ENCODE measurements at places on chromosomes 1 and 21.
A peak's percentile ranks its signal among the peaks of the same experiment; 100 is the strongest.

DNA sequence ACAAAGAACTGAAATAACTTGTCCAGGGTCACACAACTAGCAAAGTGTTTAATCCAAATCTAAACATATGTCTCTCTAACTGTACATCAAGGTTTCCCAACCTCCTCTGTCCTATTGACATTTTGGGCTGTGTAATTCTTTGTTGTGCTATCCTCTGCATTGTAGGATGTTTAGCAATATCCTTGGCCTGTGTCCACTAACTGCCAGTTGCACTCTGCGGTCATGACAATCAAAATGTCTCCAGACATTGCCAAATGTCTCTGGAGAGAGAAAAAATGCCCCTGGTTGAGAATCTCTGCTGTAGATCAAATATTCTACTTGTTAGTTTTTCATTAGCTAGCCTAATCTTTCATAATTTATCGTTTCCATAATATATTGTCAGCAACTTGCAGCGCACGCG lies 353.4 kb upstream of the NEGR1 start:
- peaks cover 12% of the 10 kb centered on the region for H3K4me1 ChIP-seq
- DNase-seq, result no peak
- H3K4me3 ChIP-seq, result no peak overlapping the region
- H3K27ac ChIP-seq, result no peak overlapping the region

DNA sequence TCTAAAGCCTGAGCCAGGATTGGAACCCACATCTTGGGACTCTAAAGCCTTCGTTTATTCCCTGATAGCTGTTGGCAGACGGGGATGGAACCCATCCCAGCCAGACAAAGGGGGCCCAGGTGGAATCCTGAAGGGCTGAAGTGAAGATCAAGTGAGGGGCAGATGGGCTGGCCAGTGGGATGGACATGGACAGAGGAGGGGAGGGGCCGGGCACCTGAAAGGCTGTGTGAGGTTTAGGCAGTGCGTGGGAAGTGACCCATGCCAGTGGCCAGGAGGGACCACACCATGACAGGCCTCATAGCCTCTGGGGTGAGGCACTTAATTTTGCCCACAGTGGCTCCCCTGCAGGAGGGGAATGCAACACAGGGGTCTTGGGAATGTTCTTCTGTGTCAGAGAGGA lies 44.6 kb upstream of the DMRTB1 start:
- H3K4me3 ChIP-seq, result no peak overlapping the region
- DNase-seq, result no peak
- H3K36me3 ChIP-seq, result no peaks in the 10 kb centered on the region
- no peaks in the 10 kb centered on the region for H3K4me1 ChIP-seq
- no peaks in the 10 kb centered on the region for H3K27me3 ChIP-seq

DNA sequence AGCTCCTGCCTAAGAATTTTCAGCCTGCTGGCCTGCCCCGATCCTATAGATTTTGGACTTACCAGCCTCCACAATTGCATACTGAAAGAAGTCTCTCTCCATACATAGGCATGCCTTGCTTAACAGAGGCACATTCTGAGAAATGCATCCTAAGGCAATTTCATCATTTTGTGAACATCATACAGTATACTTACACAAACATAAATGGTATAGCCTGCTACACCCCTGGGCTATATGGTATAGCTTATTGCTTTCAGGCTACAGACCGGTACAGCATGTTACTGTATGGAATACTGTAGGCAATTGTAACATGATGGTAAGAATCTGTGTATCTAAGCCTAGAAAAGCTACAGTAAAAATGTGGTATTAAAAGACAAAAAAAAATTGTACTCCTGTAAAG lies 174.7 kb downstream of the NRIP1 start:
- DNase-seq, result no peak
- no peaks in the 10 kb centered on the region for H3K27me3 ChIP-seq
- H3K27ac ChIP-seq, result no peak overlapping the region
- no peaks in the 10 kb centered on the region for H3K36me3 ChIP-seq
- H3K4me1 ChIP-seq, result no peaks in the 10 kb centered on the region

DNA sequence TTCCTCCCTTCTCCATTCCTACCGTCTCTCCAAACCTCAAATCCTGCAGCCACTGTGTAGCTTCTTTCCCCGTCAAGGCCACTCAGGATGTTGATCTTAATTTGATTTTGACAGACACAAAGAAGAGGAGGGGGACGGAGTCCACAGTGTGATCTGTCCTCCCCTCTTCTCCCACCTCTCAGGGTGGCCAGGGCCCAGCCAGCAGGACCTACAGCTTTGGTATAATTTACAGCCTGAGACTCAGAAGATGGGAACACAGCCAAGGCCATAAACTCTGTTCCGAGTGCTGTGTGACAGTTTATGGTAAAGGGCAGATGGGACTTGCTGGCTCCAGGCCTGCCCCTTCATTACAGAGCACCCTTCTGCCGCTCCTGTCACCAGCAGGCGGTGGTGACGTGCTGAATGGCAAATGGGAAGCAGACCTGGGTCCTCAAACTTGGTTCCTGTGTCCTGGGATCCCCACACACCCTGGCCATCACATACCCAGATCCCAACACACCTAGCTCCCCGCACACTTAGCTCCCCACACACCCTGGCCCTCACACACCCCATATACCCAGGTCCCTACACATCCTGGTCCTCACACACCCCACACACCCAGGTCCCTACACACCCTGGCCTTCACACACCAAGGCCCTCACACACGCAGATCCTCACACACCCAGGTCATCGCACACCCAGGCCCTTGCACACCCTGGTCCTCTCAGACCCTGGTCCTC lies 71.6 kb downstream of the CD2 start:
- H3K27me3 ChIP-seq, result no peaks in the 10 kb centered on the region
- no peak for DNase-seq
- no peak overlapping the region for H3K27ac ChIP-seq
- H3K36me3 ChIP-seq, result no peaks in the 10 kb centered on the region
- no peaks in the 10 kb centered on the region for H3K4me1 ChIP-seq

- H3K4me1 ChIP-seq, result no peaks in the 10 kb centered on the region
- H3K27ac ChIP-seq, result no peak overlapping the region
- no peaks in the 10 kb centered on the region for H3K27me3 ChIP-seq
These were observed 322.1 kb upstream of the TMPRSS15 start for GRCh38 chr21:18725653-18726052.

DNA sequence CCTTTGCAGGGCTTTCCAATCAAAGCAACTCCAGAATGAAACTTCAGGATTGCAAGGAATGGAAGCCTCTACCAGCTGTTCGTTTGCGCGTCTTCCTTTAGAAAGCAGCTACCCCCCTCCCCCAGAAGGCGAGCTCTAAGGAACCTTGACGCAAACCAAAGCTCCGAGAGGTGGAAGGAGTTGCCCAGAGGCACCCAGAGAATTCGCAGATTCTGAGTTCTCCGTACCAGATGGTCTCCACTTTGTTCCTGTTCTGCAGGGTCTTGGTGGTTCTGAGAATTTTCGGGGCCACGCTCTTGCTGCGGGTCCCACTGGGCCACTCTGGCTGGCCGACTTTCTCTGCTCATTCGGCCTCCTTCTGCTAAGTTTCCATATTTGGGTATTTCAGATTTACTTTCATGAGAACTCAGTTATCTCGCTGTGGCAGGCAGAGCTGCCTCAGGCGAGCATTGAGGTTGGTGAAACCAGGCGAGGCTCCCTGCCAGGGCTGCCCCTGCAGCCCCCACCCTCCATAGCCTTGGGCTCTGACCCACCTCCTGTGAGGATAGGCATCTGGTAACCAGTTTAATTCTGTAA lies 801 bp downstream of the TRAF5 start:
- peaks cover 36% of the 10 kb centered on the region for H3K4me1 ChIP-seq
- peak overlapping the region; percentile 82 for H3K4me3 ChIP-seq
- peak overlapping the region; percentile 95 for H3K27ac ChIP-seq
- DNase-seq, result no peak
- H3K36me3 ChIP-seq, result no peaks in the 10 kb centered on the region

GRCh38 chr1:55347866-55348265 lies 132.7 kb upstream of the USP24 start:
- no peaks in the 10 kb centered on the region for H3K36me3 ChIP-seq
- H3K4me1 ChIP-seq, result no peaks in the 10 kb centered on the region
- H3K27ac ChIP-seq, result no peak overlapping the region
- no peak overlapping the region for H3K4me3 ChIP-seq

GRCh38 chr1:50995651-50996050 lies 25.6 kb downstream of the CDKN2C start:
- no peaks in the 10 kb centered on the region for H3K27me3 ChIP-seq
- no peak for DNase-seq
- H3K36me3 ChIP-seq, result no peaks in the 10 kb centered on the region
- H3K4me1 ChIP-seq, result no peaks in the 10 kb centered on the region

- no peaks in the 10 kb centered on the region for H3K4me1 ChIP-seq
- DNase-seq, result no peak
- H3K4me3 ChIP-seq, result no peak overlapping the region
- H3K36me3 ChIP-seq, result peaks cover 19% of the 10 kb centered on the region
These were observed 114.4 kb downstream of the PIK3R3 start for GRCh38 chr1:46017876-46018503.

GRCh38 chr1:245715970-245716369 lies 561.2 kb downstream of the KIF26B start:
- no peaks in the 10 kb centered on the region for H3K27me3 ChIP-seq
- H3K4me3 ChIP-seq, result no peak overlapping the region
- no peaks in the 10 kb centered on the region for H3K4me1 ChIP-seq
- no peaks in the 10 kb centered on the region for H3K36me3 ChIP-seq

- no peak overlapping the region for H3K27ac ChIP-seq
- H3K4me3 ChIP-seq, result no peak overlapping the region
- no peaks in the 10 kb centered on the region for H3K36me3 ChIP-seq
- H3K4me1 ChIP-seq, result no peaks in the 10 kb centered on the region
- no peak for DNase-seq
These were observed 397.3 kb downstream of the LMX1A start for GRCh38 chr1:164958982-164959768.

GRCh38 chr1:225451840-225452515 lies 24.1 kb upstream of the LBR start:
- H3K27me3 ChIP-seq, result no peaks in the 10 kb centered on the region
- H3K4me3 ChIP-seq, result no peak overlapping the region
- DNase-seq, result peak; percentile 57
- H3K36me3 ChIP-seq, result no peaks in the 10 kb centered on the region
- peak overlapping the region; percentile 62 for H3K27ac ChIP-seq
- H3K4me1 ChIP-seq, result peaks cover 27% of the 10 kb centered on the region

GRCh38 chr21:33070998-33071769 lies 1.2 kb downstream of the OLIG1 start:
- no peaks in the 10 kb centered on the region for H3K36me3 ChIP-seq
- H3K4me3 ChIP-seq, result peak overlapping the region; percentile 18
- H3K4me1 ChIP-seq, result peaks cover 20% of the 10 kb centered on the region
- DNase-seq, result no peak
- H3K27ac ChIP-seq, result no peak overlapping the region

- no peaks in the 10 kb centered on the region for H3K36me3 ChIP-seq
- H3K4me3 ChIP-seq, result no peak overlapping the region
- peaks cover 22% of the 10 kb centered on the region for H3K4me1 ChIP-seq
These were observed 3.7 kb downstream of the KCNA2 start for GRCh38 chr1:110602466-110602865.

GRCh38 chr1:111619635-111620440 lies at the start of gene RAP1A:
TSS of gene RAP1A (plus strand) at chr1:111619789. CDS start at chr1:111691361, 71,572 bp downstream.
- peaks cover 42% of the 10 kb centered on the region for H3K4me1 ChIP-seq
- no peaks in the 10 kb centered on the region for H3K36me3 ChIP-seq
- peak; percentile 93 for DNase-seq

DNA sequence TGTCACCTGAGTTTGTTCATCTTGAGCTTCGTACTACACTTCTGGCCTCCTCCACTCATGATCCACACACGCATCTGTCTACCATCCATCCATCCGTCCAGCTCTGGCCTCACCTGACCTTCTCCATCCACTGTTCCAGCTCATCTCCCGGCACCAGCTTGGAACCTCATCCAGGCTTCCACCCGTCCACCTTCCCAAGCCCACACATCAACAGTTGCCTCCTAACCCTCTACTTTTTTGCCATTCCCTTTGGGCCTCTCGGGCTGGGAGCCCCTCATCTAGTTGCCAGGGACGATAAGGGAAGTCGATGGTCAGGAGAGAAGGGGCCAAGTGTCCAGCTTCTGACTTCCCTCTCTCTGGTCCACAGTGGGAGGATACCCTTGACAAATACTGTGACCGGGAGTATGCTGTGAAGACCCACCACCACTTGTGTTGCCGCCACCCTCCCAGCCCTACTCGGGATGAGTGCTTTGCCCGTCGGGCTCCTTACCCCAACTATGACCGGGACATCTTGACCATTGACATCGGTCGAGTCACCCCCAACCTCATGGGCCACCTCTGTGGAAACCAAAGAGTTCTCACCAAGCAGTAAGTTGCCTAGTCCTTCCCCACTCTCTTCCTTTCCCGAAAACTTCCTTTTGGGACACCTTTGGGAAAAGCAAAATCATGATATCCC lies 3.4 kb upstream of the FALEC start:
- H3K36me3 ChIP-seq, result peaks cover 9% of the 10 kb centered on the region
- H3K4me1 ChIP-seq, result peaks cover 34% of the 10 kb centered on the region
- no peak overlapping the region for H3K4me3 ChIP-seq
- no peak for DNase-seq

- H3K27ac ChIP-seq, result no peak overlapping the region
- DNase-seq, result peak; percentile 37
- H3K36me3 ChIP-seq, result peaks cover 41% of the 10 kb centered on the region
- H3K4me3 ChIP-seq, result no peak overlapping the region
- H3K27me3 ChIP-seq, result no peaks in the 10 kb centered on the region
These were observed 23.4 kb downstream of the POFUT2 start for GRCh38 chr21:45264146-45264911.

DNA sequence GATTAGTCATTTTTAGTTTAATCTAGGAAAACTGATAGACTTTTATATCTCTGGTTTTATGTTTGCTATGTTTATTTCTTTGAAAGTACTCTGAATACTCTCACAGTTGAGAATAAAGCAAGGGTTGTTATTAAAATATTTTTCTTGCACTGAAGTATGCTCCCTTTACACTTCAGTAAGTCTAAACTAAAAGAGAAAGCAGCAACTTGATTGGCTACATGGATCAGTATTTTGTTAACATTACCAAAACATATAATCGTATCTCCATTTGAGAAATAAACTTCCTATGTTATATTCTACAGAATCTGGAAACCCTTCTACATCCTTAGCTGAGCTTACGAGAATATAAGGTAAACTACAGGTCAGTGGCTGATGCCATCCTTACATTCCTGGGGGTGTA lies 149.5 kb upstream of the HP1BP3 start:
- no peaks in the 10 kb centered on the region for H3K27me3 ChIP-seq
- H3K27ac ChIP-seq, result no peak overlapping the region
- no peaks in the 10 kb centered on the region for H3K4me1 ChIP-seq
- H3K4me3 ChIP-seq, result no peak overlapping the region

DNA sequence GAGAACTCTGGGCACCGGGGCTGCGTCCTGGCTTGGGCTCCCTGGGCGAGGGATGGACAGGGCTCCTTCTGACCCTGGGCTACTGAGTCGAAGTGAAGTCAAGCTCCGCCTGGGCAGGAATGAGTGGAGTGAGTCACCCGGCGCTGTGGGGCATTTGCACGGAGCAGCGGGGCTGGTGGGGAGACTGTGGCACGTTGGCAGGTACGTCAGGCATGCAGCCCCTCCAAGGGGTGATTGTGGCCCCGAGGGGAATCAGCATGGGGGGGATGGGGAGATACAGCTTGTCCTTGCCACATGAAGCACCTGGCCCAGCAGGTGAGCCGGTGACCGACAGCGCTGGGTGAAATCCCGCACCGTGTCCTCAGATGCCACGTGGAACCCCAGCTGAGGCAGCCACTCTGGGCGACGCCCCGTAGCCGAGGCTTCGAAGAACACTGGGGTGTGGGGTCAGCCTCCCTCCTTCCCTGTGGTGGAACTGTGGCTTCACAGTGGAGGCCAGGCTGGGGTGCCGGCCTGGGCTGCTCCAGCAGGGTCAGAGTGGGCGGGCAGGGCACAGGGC lies 62.3 kb downstream of the COL18A1 start:
- peak overlapping the region; percentile 90 for H3K27ac ChIP-seq
- H3K4me3 ChIP-seq, result no peak overlapping the region
- DNase-seq, result no peak
- no peaks in the 10 kb centered on the region for H3K4me1 ChIP-seq
- H3K36me3 ChIP-seq, result peaks cover 16% of the 10 kb centered on the region
- H3K27me3 ChIP-seq, result no peaks in the 10 kb centered on the region

Data from tibial artery (tissue), 4 donors.